ENCODE measurements at places on chromosomes 6 and 20.
A peak's percentile ranks its signal among the peaks of the same experiment; 100 is the strongest.

GRCh38 chr20:12965212-12965869, 43.4 kb upstream of the SPTLC3 start:
- DNase-seq, result no peak

GRCh38 chr6:107635057-107635515, 145.2 kb downstream of the SOBP start:
- no peak for DNase-seq

DNA sequence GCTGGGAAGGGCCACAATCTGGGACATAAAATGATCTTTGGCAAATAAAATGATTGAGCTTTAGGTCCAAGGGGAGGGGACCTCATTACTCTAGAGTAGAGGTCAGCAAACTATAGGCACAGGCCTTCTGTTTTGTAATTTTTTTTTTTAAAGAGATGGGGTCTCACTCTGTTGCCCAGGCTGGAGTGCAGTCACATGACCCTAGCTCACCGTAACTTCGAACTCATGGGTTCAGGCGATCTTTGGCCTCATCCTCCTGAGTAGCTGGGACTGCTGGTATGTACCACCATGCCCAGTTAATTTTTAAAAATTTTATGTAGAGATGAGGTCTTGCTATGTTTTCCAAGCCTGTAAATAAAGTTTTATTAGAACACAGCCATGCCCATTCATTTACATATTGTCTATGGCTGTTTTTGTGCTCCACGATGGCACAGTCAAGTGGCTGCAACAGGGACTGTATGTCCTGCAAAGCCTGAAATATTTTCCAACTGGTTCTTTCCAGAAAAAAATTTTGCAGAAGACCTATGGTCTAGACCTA, 82.1 kb downstream of the ELOVL5 start:
- DNase-seq, result no peak

DNA sequence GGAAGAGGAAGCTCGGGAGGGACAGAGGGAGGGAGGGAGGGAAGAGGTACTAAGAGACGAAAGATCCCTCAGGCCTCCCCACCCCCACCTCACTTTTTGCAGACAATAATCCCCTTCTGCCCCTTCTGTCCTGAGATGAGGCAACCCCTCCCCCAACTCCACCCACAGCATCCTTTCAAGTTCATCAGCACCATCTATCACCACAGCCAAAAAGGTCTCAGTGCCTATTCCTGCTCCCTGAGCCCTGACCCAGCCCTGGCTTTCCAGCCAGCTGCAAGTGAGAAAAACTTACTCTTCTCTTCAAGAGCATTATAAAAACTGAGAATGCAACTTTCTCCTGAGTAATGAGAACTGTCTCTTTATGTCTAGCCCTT, 133.2 kb upstream of the LRFN2 start:
- DNase-seq, result no peak

DNA sequence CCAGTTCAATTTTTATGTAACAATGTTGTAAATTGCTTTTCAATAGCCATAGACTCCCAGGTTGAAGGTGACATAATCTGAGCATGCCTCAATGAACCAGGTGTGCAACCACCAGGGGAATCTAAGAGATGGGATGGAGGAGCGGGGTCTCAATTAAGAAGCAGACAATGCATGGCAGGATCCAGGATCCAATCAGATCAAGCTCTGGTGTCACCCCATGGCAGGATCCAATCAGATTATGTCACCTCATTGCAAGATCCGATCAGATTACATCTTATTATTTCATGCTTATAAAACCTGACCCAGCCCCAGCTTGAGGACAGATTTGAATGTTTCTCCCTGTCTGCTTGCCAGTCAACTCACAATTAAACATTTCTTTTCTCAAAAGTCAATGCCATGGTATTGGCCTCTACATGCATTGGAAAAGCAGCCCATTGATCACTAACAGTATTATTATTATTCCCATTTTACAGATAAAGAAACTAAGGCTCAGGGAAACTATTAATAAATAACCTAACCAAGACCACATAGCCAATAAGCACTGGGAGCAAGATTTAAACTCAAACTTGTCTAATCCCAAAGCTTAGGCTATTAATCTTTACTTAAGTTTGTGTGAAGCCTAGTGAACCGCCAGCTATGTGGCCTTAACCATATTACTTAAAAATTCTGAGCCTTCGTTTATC, 14.3 kb upstream of the SIRT5 start:
- no peak for DNase-seq

DNA sequence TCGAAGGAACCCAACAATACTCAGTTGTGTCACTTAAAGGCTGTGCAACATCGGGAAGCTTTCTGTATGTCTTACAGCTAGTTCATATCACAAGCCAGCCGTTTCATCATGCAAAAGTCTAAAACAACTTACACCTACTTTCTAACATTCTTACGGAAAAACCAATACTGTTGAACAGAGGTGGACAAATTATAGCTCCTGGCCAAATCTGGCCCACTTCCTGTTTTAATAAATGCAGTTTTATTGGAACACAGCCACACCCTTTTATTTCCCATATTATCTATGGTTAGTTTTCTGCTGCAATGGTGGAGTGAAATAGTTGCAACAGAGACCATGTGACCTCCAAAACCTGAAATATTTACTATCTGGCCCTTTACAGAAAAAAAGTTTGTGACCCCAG, 46.6 kb downstream of the MYB start:
- no peak for DNase-seq

- DNase-seq, result no peak
Measured at GRCh38 chr6:81896525-81897503, 144.3 kb upstream of the TENT5A start.

DNA sequence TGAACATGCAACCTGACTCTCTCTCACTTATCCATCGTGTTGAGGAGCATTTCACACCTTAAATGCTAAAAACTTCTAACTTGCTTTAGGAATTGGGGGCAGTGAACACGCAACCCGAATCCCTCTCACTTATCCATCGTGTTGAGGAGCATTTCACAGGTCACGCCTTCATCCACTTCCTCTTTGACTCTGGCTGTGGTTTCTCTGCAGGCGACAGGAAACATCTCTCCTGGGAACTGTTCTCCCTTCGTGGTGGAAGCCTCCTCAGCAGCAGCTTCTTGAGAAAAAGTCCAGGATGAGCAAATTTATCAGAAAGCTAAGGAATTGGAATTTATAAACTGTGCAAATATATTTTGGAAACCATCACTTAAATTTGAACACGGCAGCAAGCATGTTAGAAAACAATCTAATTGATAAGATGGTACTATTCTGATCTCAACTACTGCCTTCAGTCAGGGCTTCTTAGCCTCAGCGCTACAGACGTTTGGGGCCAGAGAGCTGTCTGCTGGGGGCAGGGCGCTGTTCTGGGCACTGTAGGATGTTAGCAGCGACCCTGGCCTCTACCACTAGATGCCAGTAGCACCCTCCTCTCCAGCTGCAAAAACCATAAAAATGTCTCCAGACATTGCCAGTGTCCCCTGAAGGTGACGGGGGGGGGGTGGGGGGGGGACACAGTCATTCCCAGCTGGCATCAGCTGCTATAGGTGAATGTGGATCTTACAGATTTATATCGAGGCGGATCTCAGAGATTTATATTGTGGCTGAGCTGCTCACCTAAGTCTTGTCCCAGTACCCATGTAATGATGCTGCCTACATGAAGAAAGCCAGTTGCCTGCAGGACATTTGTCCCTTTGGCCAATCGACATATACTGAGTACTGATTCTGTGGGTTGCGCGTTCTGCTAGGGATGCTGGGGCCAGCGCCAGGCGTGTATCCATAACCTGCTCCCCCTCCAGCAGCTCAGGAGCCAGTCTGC, 26.2 kb downstream of the CTCFL start:
- no peak for DNase-seq

- peak; percentile 8 for DNase-seq
Measured at GRCh38 chr20:4592316-4593148, 129.2 kb upstream of the PRND start.

DNA sequence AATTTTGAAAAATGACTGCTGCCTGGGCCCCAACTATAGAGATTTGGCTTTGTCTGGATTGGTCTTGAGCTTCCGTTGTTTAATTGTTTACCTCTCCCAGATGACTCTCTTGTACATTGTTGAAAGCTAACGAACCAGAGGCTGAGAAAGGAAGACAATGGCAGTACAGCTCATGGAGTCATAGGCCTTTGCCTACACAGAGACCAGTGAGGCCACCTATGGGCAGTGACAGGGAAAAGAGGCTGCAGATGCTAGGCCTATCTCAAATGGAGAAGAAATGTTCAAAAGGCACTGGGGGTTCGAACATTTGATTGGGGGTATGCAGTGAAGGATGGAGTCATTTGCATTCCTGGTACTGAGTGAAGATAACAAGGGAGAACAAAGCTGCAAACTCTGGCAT, 29.1 kb downstream of the OPN5 start:
- DNase-seq, result no peak
